ENCODE measurements at places on chromosomes 4 and X.

DNA sequence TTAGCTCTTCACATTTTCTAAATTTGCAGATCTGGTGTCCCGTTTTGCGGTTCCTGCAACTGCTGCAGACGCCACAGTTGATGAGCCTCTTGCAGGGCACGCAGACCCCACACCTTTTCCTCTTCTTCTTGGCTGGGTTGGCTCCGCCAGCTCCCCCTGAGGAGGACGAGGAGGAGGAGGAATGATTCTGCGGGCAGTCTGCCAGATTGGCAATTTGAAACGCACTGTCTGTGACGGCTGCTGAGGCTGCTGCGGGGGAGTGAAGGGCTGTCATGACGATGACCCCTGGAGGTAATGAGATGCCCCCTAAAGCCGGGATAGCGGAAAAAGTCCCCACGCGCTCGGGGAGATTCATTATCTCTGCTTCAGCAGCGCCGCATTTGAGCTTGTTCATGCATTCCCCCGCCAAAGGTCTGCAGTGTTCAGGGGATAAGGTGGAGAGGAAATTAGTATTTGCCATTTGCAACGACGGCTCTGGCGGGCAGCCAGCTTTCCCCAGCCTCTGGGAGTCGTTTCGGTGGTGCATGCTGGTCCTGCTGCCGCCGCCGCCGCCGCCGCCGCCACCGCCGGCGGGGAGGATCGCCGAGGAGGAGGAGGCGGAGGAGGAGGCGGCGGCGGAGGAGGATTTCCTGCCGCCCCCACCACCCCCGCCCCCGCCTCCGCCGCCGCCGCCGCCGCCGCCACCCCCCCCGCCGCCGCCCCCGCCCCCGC lies 3.8 kb downstream of the CXXC4 start:
- DNase-seq = no peak

DNA sequence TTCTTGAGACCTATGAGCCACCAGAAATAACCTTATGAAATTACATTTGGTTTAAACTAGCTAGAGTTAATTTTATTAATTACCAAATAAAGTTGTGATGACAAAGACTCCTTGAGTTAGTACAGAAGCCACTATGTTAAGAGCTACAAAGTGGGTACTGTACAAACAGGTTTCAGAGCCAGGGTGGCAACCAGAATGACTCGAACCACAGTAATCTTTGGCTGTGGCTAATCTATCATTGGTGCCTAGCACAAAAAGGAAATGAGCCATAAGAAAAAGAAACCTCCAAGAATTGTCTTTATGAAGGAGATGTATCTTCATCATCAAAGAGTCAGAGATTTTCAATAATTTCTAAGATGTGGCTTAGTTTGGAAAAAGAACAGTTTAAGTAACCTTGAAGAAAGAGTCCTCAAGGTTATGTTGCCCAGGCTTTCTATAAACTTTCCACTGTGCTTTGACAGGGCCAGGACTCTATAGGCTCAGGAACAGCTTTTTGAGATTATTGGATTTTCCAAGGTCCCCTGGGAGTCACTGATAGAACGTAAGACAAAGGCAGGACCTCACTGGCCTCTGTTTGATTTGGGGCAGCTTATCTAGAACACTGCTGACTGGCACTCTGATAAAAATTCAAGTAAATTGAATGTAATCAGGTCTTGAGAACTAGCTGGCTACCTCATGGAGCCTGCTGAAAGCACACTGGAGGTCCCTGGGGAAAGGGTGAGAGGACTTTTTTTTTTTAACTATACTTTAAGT lies 777.7 kb downstream of the STIM2 start:
- no peak for DNase-seq

DNA sequence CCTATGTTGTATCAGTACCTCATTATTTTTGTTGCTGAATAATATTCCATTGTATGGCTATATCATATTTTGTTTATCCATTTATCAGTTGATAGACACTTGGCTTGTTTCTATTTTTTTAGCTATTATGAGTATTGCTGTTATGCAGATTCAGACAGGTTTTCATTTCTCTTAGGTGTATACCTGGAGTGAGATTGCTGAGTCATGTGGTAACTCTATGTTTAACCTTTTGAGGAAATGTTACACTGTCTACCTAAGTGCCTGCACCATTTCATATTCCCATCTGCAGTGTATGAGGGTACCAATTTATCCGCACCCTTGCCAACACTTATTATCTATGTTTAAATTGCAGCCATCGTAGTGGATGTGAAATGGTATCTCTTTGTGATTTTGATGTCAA lies 43.0 kb upstream of the SH3RF1 start:
- no peak for DNase-seq

- no peak for DNase-seq
These were observed 178.3 kb downstream of the RASL11B start for GRCh38 chr4:53040459-53040815.

DNA sequence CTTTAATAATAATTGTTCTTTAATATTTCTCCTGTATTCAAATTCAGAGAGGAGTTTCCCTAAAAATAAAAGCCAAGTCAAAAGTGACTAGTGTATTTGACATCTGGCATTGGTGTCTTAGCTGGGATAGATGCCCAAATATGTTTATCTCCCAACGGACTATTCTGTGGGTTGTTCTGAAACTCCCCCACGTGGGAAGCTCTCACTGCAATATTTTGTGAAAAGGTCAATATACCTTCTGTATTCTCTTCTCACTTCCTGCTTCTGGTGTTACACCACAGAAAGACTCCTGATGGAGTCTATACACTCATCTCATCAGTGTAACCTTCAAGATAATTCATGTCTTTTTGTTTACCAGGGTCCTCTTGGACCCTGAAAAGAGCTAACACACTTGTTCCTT lies 2052.8 kb upstream of the TENM3 start:
- no peak for DNase-seq

DNA sequence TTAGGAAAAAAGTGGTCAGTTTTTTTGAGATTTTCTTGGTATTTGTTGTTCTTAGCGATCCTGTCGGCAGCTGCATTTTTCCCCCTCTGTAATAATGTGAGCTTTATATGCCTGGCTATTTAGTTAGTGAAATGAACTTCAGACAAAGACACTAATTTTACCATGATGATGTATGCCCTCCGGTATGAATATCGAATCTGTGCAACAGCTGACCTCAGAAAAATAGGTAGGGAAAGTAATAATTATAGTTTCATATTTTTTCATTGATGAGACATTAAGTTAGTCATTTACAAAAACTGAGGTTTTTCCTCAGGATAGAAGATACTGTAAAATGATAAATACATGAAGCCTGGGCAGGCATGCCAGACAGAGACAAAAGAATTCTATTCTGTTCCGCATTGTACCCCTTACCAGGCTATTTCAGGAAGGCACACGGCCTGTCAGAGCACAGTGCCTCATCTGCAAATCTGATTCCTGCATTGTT lies 155.8 kb downstream of the SHROOM3 start:
- no peak for DNase-seq

- no peak for DNase-seq
These were observed 23.9 kb downstream of the STIM2 start for GRCh38 chr4:26884486-26884988.

DNA sequence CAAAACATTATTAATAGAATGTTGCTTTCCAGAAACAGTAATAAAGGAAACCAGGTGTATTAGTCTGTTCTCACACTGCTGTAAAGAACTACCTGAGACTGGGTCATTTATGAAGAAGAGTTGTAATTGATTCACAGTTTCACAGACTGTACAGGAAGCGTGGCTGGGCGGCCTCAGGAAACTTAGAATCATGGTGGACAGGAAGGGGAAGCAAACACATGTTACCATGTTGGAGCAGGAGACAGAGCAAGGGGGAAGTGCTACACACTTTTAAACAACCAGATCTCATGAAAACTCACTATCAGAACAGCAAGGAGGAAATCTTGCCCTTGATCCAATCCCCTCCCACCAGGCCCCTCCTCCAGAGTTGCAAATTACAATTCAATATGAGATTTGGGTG lies 815.8 kb downstream of the TRIML1 start:
- DNase-seq = no peak

DNA sequence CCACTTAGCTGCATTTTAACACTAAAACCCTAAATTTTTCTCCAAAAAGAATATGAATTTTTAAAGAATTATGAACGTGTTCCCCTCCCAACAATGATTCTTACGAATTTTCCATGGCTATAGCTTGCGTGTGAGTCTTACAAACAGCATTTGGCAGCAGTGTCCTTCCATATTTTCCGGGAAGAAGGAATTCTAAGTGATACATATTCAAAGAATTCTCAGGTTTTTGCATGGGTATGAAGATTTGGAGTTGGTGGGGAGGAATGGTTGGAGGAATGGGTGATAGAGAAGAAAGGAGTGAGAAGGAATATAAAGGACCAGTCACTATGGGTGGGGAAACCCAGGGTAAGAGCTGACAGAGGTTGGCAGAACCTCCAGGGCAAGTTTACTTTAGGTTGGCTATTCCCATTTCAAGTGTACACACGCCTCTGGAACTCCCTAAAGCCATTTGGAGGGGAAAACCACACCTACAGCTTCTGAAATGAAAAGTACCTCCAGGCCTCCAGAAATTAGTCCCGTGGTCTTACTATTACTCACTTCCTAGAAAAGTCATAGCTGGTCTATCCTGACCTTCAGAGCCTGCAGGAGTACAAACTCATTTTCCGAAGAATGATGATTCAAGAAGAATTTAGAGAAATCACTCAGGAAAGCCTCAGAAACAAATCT lies 420.8 kb upstream of the DIPK2B start:
- no peak for DNase-seq

DNA sequence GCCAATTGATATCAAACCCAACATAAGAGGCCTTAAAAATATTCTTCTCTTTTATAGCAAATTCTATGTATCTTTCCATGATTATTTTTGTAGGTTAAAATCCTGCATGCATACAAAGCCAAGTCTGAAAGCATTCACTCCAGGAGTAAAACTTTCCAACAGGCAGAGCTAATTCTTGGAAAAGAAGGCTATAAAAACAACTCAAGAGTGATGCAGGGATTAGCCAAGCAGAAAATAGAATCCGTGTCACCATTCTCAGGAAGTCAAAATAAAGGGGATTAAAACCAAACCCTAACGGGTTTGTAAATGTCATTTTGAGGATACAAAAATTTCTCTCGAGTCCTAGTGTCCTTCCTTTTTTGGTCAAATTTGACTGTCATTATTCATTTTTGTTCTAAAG lies 412.4 kb downstream of the DMD start:
- no peak for DNase-seq

- no peak for DNase-seq
These were observed 11.5 kb upstream of the FGG start for GRCh38 chr4:154623995-154624394.

- no peak for DNase-seq
These were observed 94.7 kb upstream of the PUDP start for GRCh38 chrX:7242613-7243012.

DNA sequence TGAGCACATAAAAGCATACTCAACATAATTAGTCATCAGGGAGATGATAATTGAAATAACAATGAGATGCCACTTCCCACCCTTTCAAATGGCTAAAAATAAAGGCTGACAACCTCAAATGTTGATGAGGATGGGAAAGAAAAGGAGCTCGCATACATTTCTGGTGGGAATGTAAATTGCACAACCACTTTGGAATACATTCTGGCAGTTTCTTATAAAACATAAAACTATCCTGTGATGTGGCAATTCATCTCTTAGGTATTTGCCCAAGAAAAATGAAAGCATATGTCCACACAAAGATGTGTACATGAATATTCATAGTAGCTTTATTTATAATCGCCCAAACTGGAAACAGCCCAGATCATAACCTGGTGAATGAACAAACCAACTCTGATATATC lies 687 bp upstream of the ZNF275 start:
- no peak for DNase-seq

GRCh38 chr4:177974461-177974860 lies 532.2 kb upstream of the AGA start:
- DNase-seq = no peak

GRCh38 chrX:155115174-155115819 lies 44.0 kb downstream of the BRCC3 start:
- DNase-seq = no peak

GRCh38 chr4:188414441-188414840 lies 275.2 kb downstream of the TRIML1 start:
- no peak for DNase-seq

GRCh38 chr4:39032218-39033085 lies at the start of gene TMEM156:
TSS of gene TMEM156 (minus strand) at chr4:39032409. CDS start at chr4:39032313, 96 bp downstream.
- DNase-seq = no peak

GRCh38 chrX:48998391-48998790 lies 3.7 kb downstream of the GRIPAP1 start:
- no peak for DNase-seq

- DNase-seq = no peak
These were observed 75.8 kb downstream of the NBDY start for GRCh38 chrX:56804867-56805266.

DNA sequence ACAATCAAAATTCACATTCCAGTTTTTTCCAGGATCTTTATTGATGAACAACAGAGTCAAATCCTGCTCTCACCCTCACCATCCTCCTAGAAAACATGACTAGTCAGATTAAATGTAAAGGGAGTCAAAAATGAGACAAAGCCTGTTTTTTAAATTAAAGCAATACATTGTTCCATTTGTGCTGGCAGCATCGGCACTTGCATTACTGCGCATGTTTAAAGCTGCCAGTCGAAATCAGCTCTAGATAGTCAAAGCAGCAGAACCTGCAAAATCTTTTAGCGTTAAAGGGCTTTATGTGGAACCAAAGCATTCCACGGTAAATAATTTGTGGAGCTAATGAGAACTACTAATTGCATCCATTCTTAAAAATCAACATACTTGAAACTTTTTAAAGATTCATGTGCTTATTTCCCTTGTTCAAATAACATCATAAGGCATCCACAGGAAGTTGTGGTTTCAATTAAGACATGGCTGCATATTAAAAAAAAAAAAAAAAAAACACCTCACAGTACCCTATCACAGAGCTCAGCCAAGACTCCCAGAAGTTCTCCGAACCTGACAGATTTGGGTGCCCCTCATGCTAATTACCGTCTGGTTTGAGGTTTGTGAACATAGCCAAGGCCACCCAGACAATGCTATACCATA lies 82.2 kb downstream of the SH3KBP1 start:
- DNase-seq = no peak

GRCh38 chrX:118637997-118638396 lies 89.4 kb upstream of the IL13RA1 start:
- no peak for DNase-seq

DNA sequence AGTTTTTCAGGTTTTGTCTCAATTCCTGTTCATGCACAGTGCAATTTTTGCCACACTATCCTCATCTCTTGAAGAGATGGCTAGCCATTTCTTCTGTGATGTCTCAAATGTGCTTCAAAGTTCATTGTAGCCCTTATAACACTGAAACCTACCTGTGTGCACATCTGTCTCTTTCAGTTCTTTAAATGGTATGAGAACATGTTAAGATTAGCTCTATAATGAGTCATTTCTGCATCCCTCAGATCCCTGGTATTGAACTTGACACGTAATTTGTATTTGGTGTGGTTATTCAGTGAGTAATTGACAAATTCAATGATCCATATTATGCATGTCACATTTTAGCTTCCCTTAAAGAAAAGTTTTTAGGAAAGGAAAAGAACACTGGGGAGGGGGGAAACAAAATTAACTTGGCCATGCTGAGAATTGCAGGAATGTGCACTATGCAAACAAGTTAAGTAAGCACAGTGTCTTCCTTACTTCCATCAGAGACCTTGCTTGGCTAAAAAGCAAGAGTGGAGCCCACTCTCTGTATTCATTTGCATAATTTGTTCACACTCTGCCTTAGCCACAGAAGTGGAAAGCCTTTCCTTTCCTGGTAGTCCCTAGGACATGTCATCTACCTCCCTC lies 659.8 kb upstream of the MAGEB2 start:
- no peak for DNase-seq

- DNase-seq = no peak
These were observed 55.5 kb downstream of the LEF1 start for GRCh38 chr4:108113229-108113628.
